ENCODE measurements at places on chromosomes 4 and X. TPM values are rescaled to one million over a fixed set of nuclear protein-coding genes. Genes with fewer than 3 reads are reported as not detected.

- no peak for DNase-seq
Observed at GRCh38 chr4:136505020-136505419, 1027.3 kb downstream of the PCDH18 start.

- no peak for DNase-seq
Observed at GRCh38 chr4:118398226-118399090, 45.7 kb upstream of the PRSS12 start.

The AMTN gene
- not detected for total RNA-seq

DNA sequence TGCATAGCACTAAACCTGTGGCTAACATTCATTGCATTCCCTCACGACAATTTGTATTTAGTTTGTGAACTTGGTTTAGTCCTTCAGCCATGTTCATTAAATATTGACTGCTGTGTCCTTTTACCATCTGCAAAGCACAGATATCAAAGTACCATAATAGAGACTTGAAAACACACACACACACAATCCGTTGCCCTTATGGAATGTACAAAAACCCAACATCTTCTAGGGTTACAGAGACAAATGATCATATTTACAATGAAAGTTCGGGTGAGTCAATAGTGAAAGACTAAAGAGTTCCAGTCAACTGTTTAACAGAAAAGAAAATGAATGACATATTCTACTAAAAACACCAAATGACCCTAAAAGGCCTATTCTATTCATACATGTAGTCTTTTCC lies 50.8 kb upstream of the TXK start:
- DNase-seq = no peak

The PLS3 gene
- total RNA-seq = 162 TPM

The CFAP99 gene
- total RNA-seq = 0.57 TPM

DNA sequence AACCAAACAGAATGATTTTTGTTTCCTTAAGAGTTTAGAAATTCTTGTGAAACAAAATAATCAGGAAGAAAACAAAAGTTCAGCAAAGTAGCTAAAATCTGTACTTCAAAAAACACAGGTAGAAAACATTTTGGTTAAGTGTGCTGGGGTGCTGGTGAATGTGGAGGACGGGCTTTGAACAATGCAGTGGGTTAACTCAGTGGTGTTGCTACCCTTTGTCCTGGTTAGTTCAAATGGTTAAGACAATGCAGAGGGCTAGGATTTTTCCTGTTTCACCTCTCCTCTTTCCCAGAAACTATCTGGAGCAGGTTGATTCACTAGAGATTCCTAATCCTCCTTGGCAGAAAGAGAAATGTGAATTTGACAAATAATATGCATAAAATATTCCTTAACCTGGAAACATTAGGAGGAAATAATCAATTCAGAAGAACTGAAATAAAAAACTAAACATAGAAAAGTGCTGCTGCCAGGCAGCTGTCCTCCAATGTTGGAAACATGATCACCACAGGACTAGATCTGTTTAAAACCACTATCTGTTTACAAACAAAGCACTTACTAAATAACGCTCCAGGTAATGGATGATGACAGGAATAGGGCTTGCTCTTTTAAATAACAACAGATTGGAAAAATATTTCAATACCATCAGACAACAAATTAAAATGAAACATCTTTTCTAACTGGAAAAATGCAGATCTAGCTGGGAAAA lies 148.9 kb downstream of the MAML3 start:
- DNase-seq = no peak

DNA sequence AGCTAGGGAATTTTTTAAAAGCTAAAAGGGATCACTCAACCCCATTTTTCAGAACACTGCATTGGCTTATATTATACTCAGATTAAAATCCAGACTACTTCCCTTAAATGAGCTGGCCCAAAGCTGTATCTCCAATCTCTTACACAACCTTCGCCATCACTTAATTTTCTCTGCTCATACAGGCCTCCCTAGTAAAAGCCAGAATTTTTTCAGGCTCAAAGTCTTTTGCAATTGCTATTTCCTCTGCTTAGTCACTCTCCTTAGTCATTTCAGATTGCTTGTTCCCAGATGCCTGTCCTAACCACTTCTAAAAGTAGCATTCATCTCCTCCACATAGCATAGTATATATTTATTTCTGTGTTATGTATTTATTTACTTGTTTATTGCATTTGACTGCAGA lies 1587.9 kb upstream of the ADGRL3 start:
- DNase-seq = no peak

GRCh38 chr4:17535242-17535641 lies 20.3 kb downstream of the CLRN2 start:
- DNase-seq = no peak

DNA sequence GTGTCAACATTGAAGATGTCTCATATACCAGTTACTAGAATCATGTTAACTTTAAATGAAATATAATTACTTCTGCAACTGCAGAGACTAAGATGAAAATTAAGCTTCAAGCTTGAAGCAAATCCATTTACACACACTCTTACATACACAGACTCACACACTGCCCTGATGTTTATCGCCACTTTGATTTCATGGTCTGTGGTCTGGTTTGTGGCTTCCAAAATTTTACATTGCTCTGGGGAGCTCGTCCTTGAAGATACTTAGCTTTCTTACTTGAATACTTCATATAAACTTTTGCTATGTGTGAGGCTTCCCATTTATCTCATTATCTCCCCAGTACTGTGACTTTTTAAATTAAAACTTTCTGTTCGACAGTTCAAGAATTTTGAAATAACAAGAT lies 35.8 kb downstream of the ARHGEF38 start:
- DNase-seq = no peak

The TRIM61 gene
- 0.76 TPM for total RNA-seq

DNA sequence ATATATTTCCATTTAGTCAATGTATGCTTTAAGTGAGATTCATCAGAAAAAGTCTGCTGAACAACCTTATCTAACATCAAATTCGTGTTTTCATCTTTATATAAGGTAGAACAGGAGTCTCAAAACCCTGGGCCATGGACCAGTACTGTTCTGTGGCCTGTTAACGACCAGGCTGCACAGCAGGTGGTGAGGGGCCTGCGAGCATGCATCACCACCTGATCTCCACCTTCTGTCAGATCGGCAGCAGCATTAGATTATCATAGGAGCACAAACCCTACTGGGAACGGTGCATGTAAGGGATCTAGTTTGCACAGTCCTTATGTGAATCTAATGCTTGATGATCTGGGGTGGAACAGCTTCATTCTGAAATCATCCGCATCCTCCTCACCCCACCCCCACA lies 3.2 kb downstream of the CTSO start:
- no peak for DNase-seq

GRCh38 chr4:181792641-181793040 lies 450.6 kb upstream of the TENM3 start:
- no peak for DNase-seq

- DNase-seq = no peak
Observed at GRCh38 chr4:153485359-153485758, 19.2 kb downstream of the TMEM131L start.

The THOC2 gene
- total RNA-seq = 65.3 TPM

GRCh38 chr4:176191974-176192373 lies 3.4 kb downstream of the SPATA4 start:
- no peak for DNase-seq

The TCEAL6 gene
- total RNA-seq = not detected

GRCh38 chr4:146916479-146917076 lies 29.1 kb downstream of the TTC29 start:
- DNase-seq = no peak

The MGAT4D gene
- total RNA-seq = not detected

- DNase-seq = no peak
Observed at GRCh38 chr4:159346681-159347080, 243.8 kb downstream of the RAPGEF2 start.

The VCX3B gene
- not detected for total RNA-seq

DNA sequence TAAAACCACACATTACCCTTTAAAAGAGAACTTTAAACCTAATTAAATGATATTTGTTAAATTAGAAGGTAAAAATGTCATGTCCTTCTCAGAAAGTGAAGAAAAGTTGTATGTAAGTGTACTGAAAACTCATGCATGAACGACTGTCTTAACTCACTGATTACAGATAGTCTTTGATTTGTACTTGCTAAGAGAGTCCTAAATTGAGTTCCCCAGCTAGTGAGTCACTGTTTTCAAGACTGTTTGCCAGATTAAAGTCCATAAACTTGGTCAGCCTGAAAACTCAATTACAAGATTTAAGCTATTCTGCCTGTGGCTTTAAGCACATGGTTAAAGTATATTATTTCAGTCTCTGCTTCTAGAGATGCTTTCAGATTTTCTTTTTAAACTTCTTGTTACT lies 124.9 kb upstream of the ZCCHC13 start:
- no peak for DNase-seq

DNA sequence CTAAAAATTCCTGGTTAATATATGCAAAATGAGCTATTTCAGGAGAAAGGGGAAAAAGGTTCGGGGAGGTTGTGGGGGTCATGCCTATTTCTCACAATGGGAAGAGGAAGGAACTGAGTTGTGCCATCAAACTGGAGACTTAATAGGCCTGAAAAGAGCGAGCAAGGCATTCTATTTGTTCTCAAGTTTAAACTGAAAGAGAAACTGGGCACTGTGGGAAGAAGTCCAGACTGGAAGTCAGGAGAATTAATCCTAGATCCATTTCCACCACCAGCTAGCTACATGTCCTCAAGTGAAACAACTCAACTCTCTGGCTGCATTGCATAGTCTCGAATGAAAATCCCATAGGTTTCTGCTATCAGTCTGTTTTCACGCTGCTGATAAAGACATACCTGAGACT lies 50.6 kb downstream of the PPARGC1A start:
- no peak for DNase-seq

DNA sequence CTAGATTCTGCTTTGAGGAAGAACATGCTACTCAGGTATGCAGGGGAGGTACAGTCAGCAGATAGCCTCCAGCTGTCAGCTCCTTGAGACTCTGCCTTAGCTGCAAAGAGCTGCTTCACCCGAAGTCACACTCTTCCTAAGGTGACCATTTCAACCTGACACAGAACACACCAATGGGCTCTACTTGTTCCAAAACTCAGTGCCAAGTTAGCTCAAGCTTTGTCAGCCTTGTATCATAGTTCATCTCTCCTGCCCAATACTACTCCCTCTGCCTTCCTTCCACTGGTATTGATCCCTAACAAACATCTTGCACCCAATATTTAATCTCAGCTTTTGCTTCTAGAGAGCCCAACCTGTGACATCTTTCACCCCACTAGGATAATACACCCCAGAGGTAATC lies 7.8 kb upstream of the SMARCA1 start:
- DNase-seq = no peak

GRCh38 chr4:86223472-86223871 lies 136.4 kb downstream of the MAPK10 start:
- no peak for DNase-seq
